ENCODE measurements at places on chromosomes 7 and 10.

DNA sequence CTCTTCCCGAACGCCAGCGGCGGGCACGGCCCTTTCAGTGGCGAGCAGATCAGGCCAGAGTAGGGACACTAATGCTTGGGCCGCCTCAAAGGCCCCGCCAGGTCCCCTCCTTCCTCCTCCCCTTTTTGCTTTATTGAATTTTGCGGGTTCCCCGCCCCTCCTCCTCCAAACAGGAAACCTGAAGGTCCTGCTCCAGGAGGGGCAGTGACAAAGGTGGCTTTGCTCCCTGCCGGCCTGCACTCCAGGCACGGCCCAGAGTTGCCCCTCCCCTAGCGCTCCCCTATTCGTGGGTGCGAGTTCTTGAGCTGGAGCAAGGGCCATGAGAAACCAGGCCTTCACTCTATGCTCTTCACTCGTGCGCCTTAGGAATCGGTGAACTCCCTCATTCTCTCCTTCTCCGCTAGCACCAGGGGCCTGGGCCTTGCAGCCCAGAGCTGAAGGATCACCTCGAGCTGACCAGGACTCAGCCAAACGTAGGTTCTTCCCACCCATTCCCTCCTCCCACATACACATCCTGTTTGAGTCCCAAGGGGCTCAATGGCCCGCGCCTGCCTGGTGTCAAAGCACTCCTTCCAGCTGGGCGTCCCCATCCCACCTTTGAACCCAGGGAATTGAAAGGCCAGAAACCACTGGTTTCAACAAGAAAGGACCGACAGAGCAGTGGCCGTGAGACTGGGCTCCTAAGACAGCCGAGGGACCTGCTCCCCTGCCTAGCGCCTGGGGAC, 619 bp upstream of the HOXA6 start:
- no peak for DNase-seq

DNA sequence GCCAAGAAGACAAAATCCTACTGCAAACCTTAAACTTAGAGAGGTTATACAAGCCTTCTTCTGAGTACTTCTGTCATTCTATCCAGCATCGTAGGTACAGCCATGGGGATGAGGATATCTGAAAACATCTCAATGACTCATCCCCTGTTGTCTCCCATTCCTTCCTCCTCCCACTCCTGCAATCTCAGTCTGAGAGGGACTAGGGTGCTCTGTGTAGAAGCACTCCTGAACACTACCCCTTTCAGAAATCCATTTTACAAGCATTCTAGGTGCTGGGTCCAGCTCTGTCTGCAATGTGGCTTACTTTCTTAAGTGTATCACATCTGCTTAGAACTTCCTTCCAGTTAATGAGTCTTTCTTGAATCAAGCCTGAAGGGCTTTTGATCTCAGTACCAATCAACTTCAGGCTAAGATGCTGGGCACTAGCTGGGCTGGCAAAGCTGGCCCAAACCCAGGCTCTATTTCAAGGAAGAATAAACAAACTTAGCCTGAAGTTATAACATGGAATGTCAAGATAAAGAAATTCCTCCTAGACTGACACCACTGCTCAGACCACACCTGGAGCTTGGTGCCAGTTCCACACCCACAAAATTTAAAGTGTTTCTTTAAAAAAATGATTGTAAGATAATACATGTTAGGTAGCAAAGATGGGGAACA, 270.3 kb upstream of the AOAH start:
- DNase-seq = no peak

GRCh38 chr7:34747867-34748727, 90.1 kb downstream of the NPSR1 start:
- no peak for DNase-seq

DNA sequence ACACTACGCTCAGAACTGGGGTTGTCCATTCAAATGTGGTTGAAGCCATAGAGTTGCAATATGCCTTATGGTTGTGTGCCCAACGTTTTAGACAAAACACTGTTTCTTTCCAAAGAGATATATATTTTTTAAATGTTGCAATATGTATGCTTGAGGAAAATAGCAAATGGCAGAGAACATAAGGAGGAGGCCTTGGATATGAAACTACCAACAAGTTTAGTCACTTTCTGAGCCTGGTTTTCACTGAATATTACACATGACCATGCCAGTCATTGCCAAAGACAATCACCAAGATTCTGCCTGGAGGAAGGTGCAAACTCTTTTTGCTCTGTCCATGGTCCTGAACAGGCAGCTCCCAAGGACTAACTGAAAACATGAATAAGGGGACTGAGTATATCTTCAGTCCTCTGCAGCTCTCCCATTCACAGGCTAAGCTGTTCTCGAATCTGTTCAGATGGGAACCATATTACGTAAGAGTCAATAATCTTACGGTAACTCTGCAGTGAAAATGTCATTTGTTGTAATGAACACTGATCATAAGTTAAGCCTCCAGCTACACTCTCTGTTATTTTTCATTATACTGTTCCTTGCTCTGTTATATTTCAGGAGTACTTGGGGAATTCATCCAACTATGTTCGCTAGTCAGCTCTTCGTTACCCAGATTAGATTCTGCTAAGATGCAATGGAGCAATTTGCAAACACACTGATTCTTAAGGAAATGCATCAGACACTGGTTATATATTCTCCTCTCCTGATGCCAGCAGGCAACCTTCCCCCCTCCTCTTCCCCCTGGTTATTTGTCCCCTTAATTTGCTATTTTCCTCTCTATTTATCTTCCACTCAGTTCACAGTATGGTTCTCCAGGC, 90.7 kb upstream of the C1QL3 start:
- DNase-seq = no peak

DNA sequence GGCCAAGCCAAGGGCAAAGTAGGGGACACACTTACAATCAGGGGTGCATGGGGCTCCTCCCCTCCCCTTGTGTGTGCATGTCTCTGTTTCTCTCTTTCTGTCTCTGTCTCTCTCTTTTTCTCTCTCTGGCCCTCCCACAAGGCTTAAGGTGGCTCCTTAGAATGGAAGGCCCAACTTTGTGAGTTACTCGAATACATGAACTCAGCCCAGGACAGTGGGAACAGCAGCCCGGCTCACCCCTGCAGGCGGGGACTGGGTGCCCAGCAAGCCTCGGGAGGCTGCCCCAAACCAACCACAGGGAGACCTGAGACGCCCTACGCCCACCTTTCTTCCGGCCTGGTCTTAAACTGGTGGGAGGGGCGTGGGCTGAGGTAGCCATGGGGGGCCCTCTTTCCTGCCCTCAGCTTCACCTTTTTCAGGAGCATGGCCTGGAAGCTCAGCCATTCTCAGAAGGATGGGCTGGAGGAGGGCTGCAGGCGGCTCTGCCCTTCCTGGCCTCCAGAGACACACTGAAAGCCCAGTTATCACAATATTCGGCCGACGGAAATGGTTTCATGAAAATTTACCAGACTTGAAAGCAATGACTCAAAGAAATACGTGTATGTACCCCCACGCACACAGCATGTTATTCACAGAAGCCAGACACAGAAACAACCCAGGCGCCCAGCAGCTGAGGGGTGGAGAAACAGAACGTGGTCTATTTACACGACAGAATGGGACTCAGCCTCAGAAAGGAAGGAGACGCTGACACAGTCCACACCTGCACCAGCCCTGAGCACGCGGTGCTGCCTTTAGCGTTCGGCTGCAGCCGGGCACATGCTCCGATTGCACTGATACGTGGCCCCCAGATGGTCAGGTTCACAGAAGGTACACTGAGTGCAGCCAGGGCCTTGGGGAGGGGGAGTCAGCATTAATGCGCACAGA, 229.5 kb downstream of the PTPRN2 start:
- DNase-seq = no peak

- DNase-seq = no peak
Observed at GRCh38 chr10:10489076-10489475, 528.6 kb upstream of the CELF2 start.

- DNase-seq = no peak
Observed at GRCh38 chr7:54981913-54982312, 36.9 kb upstream of the EGFR start.

DNA sequence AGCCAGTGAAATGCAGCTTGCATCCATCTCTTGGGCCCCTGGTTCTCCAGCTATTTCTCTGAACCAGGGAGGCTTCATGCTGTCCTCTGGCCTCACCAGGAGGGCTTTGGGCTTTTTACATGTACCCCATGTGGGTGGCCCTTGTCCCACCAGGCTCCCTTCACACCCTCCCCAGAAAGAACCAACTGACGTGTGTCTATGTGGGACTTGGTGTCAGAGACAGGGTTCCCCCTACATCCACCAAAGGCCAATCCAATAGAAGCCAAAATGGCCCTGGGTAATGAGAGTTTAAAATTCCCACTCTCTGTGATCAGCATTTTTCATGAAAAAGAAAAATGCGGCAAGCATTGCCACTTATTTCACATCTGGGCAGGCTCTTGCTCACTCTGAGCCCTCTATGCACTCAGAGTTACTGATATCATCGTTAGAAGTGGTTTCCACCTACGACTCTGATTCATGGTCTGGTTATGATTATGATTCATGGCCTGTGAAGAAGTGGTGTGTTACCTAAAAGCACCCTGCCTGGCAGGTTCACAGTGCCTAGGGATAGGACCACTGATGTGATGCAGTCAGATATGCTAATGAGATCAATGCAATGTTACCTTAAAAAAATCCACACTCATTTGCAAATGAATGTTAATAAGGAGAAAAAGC, 133.5 kb downstream of the BUB3 start:
- DNase-seq = peak; percentile 34

GRCh38 chr7:96415293-96415940, 93.5 kb upstream of the SLC25A13 start:
- no peak for DNase-seq

DNA sequence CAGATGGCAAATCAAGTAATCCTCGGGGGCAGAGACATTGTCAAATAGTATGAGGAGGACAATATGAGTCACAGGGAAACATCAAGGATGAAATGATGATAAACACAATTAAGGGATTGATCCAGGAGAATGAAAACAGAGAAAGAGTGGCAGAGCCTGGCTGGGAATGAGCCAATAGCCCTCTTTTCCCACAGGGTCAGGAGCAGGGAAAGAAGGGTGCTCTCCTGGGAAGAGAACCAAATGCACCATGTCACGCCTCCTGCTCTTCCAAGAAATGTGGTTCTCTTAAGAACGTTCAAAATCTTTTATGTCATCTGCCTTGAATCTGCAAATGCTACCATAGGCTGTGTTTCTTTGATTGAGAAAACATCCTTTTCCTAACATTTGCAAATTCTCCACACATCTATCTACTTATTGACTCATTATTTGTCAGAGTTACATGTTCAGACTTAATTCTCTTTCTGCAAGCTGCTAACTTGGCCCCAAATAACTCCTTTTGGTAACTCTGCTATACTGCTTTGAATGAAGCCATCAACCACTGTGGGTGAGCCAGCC, 50.6 kb downstream of the HIPK2 start:
- no peak for DNase-seq

GRCh38 chr10:126302826-126303665, 85.2 kb downstream of the ADAM12 start:
- DNase-seq = no peak

DNA sequence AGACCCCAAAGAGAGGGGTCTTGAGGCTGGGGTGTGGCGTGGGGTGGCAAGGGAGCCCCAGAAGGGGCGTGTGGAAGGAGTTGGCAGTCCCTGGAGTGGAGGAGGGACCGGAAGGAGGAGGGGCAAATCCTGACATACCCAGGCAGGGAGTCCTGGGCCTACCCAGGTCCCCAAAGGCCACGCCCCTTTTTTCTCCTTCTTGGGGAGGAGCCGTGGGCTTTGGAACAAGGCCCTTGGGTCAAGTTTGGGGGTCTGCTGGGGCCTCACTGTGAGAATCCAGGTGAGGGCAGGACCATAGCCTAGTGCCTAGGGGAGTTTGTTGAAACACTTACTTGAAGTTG, 1.2 kb upstream of the SMARCD3 start:
- DNase-seq = no peak

GRCh38 chr10:5482016-5482415, 17.4 kb downstream of the CALML5 start:
- no peak for DNase-seq

DNA sequence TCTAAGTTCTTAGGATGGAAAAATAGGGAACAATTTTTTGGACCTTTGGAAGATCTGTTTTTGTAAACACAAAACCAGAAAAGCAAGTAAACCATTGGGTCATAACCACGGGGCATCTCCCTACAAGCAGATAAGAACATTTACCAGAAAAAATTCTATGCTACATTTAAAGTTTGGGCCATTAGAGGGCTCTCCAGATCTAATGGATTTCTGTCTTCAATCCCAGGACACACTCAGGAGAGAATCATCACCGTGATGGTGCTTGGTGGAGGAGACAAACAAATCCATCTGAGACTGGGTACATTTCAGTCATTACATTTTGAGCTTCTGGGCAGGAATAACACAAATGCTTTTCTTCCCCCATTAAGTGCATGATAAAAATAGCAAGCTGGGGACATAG, 178.4 kb upstream of the TARP start:
- DNase-seq = no peak

DNA sequence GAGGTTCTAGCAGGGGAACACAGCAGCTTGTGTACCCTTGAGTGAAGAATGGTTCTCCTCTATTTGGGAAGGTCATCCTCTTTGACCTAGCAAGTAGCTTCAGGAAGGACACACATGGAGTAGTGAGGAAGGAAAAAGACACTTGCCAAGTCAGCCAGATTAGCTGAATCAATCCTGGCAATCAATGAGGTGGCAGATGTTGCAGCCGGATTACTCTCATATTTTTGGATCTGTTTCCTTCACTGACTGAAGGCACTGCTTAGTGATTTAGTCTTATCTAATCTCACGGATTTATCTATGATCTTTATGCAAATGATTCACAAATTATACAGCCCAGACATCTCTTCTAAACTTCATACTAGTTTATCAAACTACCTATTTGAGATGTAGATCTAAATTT, 218.8 kb downstream of the GPR158 start:
- DNase-seq = no peak

DNA sequence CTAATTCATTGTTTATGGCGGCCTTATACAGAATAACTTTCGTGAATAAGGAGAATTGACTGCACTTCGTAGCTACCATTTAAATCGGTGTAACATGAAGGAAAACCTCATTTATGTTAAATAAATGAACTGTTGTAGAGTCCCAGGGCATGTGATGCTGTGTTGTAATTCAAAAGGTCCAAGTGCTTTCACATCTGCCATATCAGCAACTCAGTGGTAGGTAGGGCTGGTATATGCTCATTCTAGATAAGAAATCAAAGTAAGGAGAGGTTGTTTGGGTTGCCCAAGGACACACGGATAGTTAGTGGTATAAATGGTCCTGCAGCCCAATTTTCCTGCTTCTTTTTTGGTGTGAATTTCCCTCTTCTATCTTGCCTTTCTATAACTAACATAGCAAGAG, 15.8 kb downstream of the BBS9 start:
- DNase-seq = no peak

DNA sequence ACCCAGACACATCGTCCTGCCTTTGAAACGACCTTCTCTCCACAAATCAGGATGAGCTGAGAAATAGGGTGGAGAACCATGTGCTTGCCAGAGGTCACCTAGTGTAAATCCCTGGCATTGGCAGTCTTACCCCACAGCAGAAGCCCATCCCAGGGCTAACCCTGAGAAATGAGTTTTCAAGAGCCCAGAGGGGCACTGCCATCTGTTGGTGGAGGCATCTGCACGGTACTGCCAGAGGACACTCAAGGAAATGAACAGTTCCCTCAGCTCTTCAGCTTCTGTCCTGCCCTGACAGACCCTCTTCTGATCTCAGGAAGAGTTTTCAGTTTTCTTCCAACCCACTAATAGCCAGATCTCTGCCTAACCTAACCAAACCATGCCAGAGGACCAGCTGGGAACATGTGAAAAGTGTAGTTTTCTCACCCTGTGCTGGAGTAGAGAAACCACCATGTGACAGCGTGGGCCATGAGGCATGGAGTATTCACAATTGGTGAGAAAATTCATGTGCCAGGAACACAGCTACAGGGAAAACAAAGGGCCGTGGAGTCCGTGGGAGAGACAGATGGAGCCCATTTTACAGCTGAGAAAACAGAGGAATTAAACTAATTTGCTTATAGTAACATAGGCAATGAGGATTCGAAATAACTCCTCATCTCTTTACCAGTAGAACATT, 37.7 kb upstream of the ITPRID1 start:
- DNase-seq = no peak
